ENCODE measurements at places on chromosomes 2 and 18.

GRCh38 chr2:219082332-219082958 lies 21.7 kb upstream of the IHH start:
- DNase-seq: no peak

DNA sequence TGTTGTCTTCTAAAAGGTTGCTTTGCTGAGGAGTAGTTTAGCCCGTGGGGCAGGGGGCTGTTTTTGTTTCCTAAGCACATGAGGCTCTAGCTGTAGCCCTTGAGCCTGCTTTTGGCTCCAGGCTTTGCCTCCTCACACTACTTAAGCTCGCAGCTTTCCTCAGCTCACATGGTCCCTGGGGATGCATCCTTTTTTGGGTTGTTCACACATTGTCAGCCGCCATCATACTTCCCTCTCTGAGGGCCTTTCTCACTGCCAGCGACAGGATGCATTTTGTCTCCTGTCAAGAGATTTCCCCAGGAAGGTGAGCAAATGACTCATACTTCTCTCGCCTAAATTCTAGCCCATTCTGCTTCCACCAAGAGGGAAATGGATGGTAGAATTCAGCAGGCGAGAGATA lies 279.5 kb upstream of the PKDCC start:
- no peak for DNase-seq

DNA sequence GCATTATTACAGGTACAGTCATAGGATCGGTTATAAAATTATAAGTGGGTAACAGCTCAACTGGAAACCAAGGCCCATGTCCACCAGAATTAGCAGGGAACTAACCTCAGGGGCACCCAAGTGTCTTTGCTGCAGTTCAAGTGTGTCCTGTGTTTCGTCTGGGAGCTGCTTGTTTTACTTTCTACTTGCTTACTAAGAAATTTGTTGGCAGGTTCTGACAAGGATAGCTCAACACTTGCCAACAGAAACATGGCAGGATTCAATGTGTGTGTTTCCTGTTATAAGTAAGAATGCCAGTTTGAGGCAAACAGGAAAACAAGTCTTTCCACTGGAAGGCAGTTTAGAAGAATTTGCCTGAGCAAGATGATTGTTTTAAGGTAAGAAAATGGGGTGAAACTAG lies 104.5 kb downstream of the EPHA4 start:
- DNase-seq: no peak

DNA sequence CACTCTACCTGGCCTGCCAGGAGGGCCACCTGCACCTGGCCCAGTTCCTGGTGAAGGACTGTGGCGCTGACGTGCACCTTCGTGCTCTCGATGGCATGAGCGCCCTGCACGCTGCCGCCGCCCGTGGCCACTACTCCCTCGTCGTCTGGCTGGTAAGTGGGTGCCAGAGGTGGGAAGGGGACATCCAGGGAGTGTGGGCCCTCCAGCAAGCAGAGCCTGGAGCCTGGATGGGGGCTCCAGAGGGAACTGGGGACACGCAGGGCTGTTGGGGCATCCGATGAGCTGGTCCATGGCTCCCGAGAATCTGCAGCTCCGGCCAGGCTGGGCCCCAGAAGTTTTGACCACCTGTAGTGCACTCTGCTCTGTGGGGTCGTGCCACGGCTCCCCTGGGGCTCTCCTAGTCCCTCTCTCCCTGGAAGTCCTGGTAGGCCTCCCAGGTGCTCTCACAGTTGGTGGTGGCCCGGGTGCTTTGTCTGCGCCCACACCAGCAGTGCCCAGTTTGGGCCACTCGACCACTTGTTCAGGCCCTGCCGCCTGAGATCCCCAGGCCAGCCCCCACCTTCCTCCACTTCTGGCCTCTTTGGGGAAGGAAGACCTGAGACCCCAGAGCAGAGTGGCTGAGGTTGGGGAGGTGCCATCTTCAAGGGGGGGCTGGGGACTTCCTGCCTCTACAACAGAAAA lies 4.7 kb downstream of the ESPNL start:
- no peak for DNase-seq

GRCh38 chr2:105903051-105903674 lies 158.5 kb downstream of the NCK2 start:
- no peak for DNase-seq

GRCh38 chr2:175847128-175847527 lies 154.9 kb downstream of the LNPK start:
- no peak for DNase-seq

DNA sequence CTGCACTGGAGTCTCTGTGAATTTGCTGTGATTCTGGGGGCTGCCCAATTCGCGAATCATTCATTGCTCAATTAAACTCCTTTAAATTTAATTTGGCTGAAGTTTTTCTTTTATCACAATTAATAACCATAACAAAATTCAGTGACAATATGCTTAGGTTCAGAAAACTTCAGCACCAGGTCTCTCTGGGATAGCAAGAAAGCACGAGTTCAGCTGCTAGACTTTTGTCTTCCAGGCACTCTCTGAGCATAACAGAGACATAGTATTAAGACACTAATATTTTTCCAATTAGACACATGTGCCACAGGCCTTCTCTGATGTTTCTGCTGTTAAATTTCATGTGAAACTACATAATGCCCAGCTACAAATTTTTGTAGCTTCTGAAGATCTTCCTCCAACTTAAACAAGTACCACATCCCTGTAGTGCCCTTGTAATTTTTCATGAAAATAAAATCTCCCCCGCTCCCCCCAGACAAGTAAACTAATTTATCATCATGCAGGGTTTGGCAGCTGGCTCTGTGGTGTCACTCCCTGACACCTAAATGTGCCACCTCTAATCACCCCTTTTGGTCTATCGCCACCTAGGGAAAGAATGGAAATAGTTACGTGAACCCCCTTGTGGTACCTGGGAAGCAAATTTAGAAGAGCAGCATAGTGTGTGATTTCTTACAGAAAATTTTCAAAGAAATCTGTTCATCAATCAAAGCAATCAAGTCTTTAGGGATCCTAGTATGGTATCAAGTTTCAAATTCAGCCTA lies 94.1 kb downstream of the CSRNP3 start:
- no peak for DNase-seq

- no peak for DNase-seq
Observed at GRCh38 chr2:98335271-98335670, 11.0 kb upstream of the CNGA3 start.

DNA sequence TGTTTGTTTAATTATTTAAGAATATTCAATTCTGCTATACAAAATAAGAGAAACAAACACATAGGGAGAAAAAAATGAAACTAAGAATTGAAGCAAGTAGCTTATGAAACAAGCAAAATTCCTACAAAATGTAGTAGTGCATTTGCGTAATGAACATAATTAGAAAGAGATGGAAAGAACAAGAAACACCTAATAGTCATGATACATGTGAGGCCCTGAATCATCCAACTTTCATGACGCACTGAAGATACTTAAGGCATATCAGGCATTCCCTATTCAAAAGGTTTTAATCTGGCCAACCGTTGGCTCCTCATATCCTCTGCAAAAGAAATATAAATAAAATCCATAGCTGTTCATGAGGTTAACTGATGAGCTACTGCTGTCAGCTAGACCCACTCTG lies 14.5 kb upstream of the NAB1 start:
- DNase-seq: no peak

DNA sequence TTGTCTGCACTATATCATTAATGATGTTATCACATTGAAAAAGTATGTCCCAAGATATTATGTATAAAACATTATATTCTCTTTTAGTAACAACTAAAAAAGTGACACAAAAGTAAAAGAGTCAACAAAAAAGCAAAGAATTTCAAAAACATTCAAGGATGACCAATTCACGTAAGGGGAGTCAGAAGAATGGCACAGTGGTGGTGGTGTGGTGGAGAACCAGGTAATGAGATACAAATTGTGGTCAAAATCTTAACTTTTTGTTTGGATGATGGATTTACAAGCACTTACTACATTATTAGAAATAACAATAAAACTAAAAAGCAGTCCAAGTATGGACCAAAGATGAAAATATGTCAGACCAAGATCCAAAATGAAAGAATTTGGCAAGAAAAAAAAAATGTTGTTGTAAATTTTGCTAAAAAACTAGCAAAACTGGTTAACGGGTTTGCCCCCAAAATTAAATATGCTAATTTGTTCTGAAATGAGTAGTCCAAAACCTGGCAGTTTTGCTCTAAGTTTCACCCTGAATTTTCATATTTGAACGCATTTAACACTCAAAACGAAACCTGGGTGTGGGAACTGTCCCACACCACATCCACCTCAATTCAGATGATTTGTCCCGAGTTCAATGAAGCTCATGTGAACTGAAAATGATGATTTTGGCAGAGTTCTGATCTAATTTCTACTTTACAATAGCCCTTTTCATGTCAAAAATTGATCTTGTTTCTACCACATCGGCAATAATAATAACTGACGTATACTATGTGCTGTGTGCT lies 135.8 kb downstream of the IKZF2 start:
- DNase-seq: no peak

DNA sequence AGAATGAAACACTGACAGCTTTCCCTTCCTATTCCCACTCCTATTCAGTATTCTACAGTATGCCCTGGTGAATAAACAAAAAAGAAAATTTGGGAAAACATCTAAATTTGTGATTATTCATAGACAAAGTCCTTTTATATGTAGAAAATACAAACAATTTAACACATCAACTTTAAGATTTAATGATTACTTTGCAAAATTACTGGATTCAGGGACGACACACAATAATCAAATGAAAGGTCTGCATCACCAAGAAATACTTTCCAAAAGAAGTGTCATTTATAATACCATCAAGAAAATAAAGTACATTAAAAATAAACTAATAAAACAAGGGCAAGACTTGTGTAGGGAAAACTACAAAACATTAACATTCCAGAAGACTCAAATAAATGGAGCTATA lies 199.8 kb downstream of the KCNJ3 start:
- no peak for DNase-seq

GRCh38 chr2:136005462-136006196 lies 20.2 kb upstream of the DARS1 start:
- DNase-seq: peak; percentile 10

DNA sequence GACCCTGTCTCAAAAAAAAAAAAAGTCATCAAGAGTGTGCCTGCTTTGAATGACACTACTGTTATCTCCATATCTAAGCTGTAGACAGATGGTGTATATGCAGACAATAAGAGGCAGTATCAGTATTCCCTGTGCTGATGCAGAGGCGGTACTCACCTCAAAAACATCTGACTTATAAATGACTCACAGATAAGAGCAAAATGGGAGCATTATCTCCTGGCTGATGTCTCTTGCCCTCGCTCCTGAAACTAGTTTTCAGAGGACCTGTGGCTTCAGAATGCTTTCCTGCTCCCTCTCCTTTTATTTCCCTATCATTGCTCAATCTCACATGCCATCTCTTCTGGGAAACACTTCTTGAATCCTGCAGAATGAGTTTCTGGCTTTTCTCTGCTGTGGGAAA lies 289.6 kb downstream of the PTPRM start:
- no peak for DNase-seq

DNA sequence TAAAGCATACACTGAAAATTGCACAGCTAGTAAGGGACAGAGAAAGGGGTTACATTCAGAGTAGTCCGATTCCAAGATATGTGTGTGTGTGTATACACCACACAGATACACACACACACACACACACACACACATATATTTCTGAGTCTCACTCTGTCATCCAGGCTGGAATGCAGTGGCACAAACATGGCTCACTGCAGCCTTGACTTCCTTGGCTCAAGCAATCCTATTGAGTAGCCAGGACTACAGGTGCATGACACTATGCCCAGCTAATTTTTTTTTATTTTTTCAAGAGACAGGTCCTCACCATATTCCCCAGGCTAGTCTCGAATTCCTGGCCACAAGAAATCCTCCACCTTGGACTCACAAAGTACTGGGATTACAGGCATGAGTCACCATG lies 68.1 kb upstream of the ITPRID2 start:
- no peak for DNase-seq

- no peak for DNase-seq
Observed at GRCh38 chr2:45220227-45220626, 211.0 kb upstream of the SIX2 start.

- peak; percentile 45 for DNase-seq
Observed at GRCh38 chr2:160666154-160667060, 172.8 kb upstream of the RBMS1 start.

- no peak for DNase-seq
Observed at GRCh38 chr2:15302154-15302553, 259.0 kb downstream of the NBAS start.

- no peak for DNase-seq
Observed at GRCh38 chr2:169365029-169365480, 2.7 kb upstream of the LRP2 start.

All from right kidney (tissue), 9 donors.